ENCODE measurements at places on chromosomes 5 and 9. TPM values are rescaled to one million over a fixed set of nuclear protein-coding genes. Genes with fewer than 3 reads are reported as not detected.

The HMGXB3 gene
- total RNA-seq, result 26.8 TPM

The PCDHGC4 gene
- total RNA-seq, result not detected

The ACTBL2 gene
- total RNA-seq, result not detected

The OXCT1 gene
- 76.1 TPM for total RNA-seq

The HTR1A gene
- not detected for total RNA-seq

The ADAMTS2 gene
- total RNA-seq, result not detected

The ARAP3 gene
- total RNA-seq, result 1.2 TPM

The DMGDH gene
- total RNA-seq, result 0.93 TPM

The DMRTA1 gene
- total RNA-seq, result not detected

The SLC36A3 gene
- not detected for total RNA-seq

The GFI1B gene
- not detected for total RNA-seq

The AGXT2 gene
- total RNA-seq, result not detected

The HTR4 gene
- total RNA-seq, result not detected

The MRPL36 gene
- 63.4 TPM for total RNA-seq

The TLR4 gene
- total RNA-seq, result not detected

The MACIR gene
- total RNA-seq, result 5.5 TPM

The ROPN1L gene
- total RNA-seq, result not detected

The GPR150 gene
- 0.94 TPM for total RNA-seq

The TICAM2 gene
- total RNA-seq, result 0.72 TPM

The INSYN2B gene
- not detected for total RNA-seq

The SLC34A1 gene
- total RNA-seq, result not detected

The SCGB3A2 gene
- total RNA-seq, result not detected

The FBP2 gene
- total RNA-seq, result not detected

The FAM219A gene
- total RNA-seq, result 11.1 TPM

The SUSD1 gene
- total RNA-seq, result 2.7 TPM

The ARRDC3 gene
- 12.8 TPM for total RNA-seq

The KIAA1958 gene
- total RNA-seq, result 7.6 TPM

The PKD2L2 gene
- not detected for total RNA-seq

The RFK gene
- 5.2 TPM for total RNA-seq

The PITX1 gene
- 0.25 TPM for total RNA-seq

The PHF24 gene
- not detected for total RNA-seq

The IL13 gene
- 0.24 TPM for total RNA-seq

The OMD gene
- total RNA-seq, result not detected

The GKAP1 gene
- 4.5 TPM for total RNA-seq

The ASPN gene
- not detected for total RNA-seq

The RORB gene
- 0.02 TPM for total RNA-seq

The TRAF1 gene
- 80.6 TPM for total RNA-seq

The ARL10 gene
- total RNA-seq, result 5.1 TPM
